ENCODE measurements at places on chromosomes 5 and 9.

DNA sequence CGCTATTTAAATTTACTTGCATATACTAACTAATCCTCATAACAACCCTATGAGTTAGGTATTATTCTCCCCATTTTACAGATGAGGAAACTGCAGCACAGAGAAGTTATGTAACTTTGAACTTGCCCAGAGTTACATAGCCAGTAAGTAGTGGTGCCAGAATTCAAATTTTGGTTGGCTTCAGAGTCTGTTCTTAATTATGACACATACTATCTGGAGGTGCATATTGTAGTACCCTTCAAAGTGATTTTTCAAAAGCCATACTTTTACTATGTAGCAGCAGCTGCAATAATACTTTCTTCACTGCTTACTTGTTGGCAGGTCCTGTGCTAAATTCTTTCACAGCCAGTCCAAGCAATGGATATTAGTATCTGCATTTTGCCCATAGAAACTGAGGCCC, 16.4 kb downstream of the MAN2A1 start:
- no peak overlapping the region for H3K27ac ChIP-seq
- H3K36me3 ChIP-seq = no peaks in the 10 kb centered on the region
- no peak overlapping the region for H3K4me3 ChIP-seq
- no peak for DNase-seq
- H3K4me1 ChIP-seq = peaks cover 83% of the 10 kb centered on the region

DNA sequence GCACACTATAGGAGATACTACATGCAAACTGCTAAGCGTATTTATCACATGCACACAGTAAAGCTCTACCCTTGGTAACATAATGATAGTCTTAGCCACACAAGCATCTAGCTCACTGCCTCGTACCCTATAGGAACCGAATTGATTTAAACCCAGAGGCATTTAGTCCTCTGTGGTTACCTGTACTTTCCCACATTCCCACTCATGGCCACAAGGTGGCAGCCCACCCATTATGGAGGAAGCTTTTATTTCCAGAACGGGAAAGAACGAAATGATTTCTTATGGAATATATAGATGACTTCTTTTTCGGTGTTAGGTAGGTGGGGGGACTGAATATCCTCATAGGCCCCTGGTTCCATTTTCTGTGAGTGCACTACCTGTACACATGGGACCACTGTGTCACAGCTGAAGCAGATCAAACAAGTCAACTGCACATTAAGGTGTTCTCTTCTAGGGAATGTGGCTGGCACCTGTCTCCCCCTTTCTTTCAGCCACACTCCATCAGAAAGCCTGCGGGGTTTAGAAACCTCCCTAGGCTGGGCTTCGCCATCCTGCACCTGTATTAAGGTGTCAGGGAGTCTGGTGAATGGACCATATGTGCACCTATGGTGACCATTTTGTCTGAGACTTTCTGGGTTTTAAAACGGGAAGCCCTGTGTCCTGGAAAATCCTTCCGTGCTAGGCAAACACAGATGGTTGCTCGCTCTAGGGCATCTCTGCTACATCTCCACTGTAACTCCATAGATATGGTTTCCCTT, 313.2 kb downstream of the SLIT3 start:
- no peaks in the 10 kb centered on the region for H3K27me3 ChIP-seq
- H3K4me1 ChIP-seq = no peaks in the 10 kb centered on the region
- peak; percentile 19 for DNase-seq
- H3K4me3 ChIP-seq = no peak overlapping the region

DNA sequence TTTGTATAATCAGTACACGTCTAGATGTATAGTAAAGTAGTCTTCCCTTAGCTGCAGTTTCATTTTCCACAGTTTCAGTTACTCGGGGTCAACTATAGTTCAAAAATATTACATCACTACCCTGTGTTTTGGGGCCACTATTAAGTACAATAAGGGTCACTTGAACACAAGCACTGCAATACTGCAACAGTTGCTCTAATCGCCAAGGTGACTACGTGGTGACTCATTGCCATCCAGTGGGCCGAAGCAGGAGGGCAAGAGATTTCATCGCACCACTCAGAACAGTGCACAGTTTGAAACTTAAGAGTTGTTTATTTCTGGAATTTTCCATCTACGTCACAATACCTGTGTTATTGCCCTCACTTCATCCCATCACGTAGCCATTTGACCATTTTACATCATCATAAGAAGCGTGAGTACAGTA, at the start of gene ARL14EPL:
TSS of gene ARL14EPL (plus strand) at position 379 of the 424 bp plus-strand sequence. CDS start 18,994 bp downstream, outside the sequence.
- H3K27ac ChIP-seq = no peak within 1 kb of the TSS
- no peaks in the 10 kb centered on the region for H3K27me3 ChIP-seq
- no peak for DNase-seq
- H3K4me3 ChIP-seq = no peak within 1 kb of the TSS

DNA sequence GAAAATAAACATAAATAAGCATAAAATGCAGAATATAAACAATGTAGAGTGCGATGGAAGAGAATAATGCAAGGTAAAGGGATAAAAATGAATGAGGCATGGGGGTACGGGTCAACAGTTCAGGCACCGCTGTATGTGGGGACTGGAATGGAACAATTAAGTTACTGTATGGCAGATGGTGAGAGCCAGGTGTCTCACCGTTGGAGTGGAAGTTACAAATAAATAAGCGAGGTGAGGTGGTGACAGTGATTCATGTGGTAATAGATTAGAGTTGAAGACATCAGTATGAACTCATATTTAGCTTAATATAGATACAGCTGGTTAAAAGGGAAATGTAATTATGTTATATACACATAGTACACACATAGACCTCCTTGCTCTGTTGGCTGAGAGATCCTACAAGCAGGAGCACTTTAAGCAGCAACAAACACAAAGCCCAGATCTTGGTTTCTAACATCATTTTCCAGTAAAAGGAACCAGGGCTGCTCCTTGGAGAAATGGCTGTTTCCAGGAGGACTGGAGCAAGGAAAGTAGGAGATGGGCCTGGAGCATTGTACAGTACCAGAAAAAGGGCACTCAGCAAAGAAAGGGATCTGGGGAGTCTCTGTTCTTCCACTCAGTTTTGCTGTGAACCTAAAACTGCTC, 2.4 kb upstream of the OMD start:
- no peaks in the 10 kb centered on the region for H3K36me3 ChIP-seq
- H3K4me3 ChIP-seq = no peak overlapping the region
- no peaks in the 10 kb centered on the region for H3K27me3 ChIP-seq
- no peak for DNase-seq

DNA sequence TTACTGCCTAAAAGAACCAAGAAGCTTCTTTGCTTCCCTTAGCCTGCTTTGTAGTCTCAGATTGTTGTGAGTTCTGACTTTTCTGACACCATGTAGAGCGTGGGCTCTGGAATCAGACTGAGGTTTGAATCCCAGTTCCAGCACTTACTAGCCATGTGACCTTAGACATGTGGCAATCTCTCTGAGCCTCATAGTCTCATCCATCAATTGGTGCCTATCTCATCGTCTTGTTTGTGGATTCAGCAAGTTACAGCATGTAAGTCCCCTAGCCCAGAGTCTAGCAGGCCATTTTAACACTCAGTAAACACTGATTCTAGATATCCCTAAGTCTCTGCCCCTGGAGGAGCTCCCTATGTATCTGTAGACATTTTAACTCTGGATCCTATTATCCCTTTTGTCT, 94.7 kb downstream of the ANGPTL2 start:
- no peak for DNase-seq
- H3K27me3 ChIP-seq = no peaks in the 10 kb centered on the region
- no peak overlapping the region for H3K4me3 ChIP-seq
- no peak overlapping the region for H3K27ac ChIP-seq
- H3K4me1 ChIP-seq = no peaks in the 10 kb centered on the region

- H3K27me3 ChIP-seq = no peaks in the 10 kb centered on the region
- H3K4me3 ChIP-seq = no peak overlapping the region
- H3K4me1 ChIP-seq = no peaks in the 10 kb centered on the region
- no peak overlapping the region for H3K27ac ChIP-seq
- DNase-seq = no peak
- H3K36me3 ChIP-seq = no peaks in the 10 kb centered on the region
Measured at GRCh38 chr5:107072440-107072839, 598.3 kb downstream of the EFNA5 start.

GRCh38 chr9:124392871-124393460, 22.3 kb downstream of the PSMB7 start:
- H3K36me3 ChIP-seq = peaks cover 17% of the 10 kb centered on the region
- no peak overlapping the region for H3K4me3 ChIP-seq
- DNase-seq = no peak
- H3K27me3 ChIP-seq = no peaks in the 10 kb centered on the region
- H3K27ac ChIP-seq = no peak overlapping the region
- H3K4me1 ChIP-seq = peaks cover 26% of the 10 kb centered on the region

GRCh38 chr9:87336914-87337333, 160.7 kb upstream of the DAPK1 start:
- H3K27me3 ChIP-seq = peaks cover 3% of the 10 kb centered on the region
- H3K4me1 ChIP-seq = peaks cover 7% of the 10 kb centered on the region
- H3K36me3 ChIP-seq = no peaks in the 10 kb centered on the region
- no peak overlapping the region for H3K4me3 ChIP-seq
- H3K27ac ChIP-seq = no peak overlapping the region
- peak; percentile 3 for DNase-seq

- no peaks in the 10 kb centered on the region for H3K4me1 ChIP-seq
- H3K36me3 ChIP-seq = no peaks in the 10 kb centered on the region
- H3K27ac ChIP-seq = no peak overlapping the region
- no peak overlapping the region for H3K4me3 ChIP-seq
- H3K27me3 ChIP-seq = no peaks in the 10 kb centered on the region
Measured at GRCh38 chr5:4563400-4563799, 576.7 kb upstream of the ADAMTS16 start.

DNA sequence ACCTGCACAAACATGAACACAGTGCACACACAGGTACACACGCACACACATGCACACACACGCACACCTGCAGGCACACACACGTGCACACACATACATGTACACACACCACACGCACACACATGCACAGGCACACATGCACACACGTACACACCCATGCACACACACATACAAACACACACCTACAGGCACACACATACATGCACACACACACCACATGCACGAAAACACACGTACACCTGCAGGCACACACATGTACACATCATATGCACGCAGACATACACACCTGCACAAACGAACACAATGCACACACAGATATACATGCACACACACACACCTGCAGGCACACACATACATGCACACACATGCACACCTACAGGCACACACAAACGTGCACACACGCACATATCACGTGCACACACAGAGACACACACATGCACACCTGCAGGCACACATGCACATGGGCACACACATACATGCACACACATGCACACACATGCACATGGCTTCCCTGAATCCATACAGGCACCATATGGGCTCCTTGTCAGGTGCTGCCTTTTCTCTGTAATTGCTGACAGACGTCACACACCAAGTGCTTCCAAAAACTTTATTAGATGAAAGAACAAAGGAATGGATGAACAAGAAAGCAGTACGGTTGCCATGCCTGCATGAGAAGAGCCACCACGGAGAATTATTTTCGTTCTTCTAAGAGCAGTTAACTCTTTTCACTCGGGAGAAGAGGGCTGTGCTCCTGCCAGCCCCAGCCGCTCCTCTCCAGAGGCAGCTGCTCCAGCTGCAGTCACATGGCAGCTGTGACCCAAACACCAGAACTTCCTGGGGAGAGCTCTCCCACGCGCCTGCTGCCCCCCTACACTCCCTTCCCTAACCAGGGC, 57.2 kb downstream of the EXD3 start:
- DNase-seq = no peak
- no peaks in the 10 kb centered on the region for H3K4me1 ChIP-seq

DNA sequence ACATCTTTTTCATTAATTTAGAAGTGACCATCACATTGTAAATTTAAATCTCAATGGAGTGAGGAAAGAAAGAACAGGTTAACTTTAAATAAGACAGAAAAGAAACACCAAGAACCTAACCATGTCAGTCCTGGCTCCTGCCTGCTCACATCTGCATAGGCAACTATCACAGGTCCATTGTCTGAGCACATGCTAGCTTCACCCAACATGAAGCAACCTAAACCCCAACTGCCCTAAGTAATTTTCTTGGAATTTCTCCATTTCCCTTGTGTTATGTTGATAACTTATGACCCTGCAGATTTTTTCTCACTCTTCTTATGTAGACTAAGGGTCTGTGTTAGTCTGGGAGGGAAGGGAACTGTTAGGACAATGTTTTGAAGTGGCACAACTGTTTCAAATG, 2205.8 kb upstream of the ACO1 start:
- no peaks in the 10 kb centered on the region for H3K27me3 ChIP-seq
- H3K27ac ChIP-seq = no peak overlapping the region
- DNase-seq = no peak
- H3K36me3 ChIP-seq = no peaks in the 10 kb centered on the region

GRCh38 chr9:81382281-81382680, 307.1 kb downstream of the TLE1 start:
- H3K4me1 ChIP-seq = no peaks in the 10 kb centered on the region
- H3K4me3 ChIP-seq = no peak overlapping the region
- no peak overlapping the region for H3K27ac ChIP-seq
- H3K27me3 ChIP-seq = no peaks in the 10 kb centered on the region

DNA sequence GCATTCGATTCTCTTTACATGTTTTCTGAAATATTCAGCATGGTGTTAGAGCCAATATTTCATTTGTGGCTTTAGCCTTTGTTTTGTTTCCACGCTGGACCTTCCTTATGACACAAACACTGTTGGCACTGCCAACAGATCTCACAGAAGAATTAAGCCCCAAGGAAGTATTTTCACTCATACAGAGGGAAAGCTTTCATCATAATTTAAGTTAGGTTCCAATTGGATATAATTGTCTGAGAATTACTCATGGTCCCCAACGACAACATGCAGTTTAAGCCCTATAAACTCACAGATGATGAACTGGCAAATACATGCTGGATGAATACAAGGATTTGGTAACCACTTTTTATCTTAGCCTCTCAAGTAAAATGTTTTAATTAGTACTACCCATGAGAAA, 259.5 kb downstream of the EBF1 start:
- H3K27ac ChIP-seq = no peak overlapping the region
- no peak for DNase-seq
- H3K36me3 ChIP-seq = no peaks in the 10 kb centered on the region
- H3K27me3 ChIP-seq = peaks cover 3% of the 10 kb centered on the region
- H3K4me3 ChIP-seq = no peak overlapping the region

GRCh38 chr5:2187156-2187555, 304.4 kb upstream of the IRX4 start:
- no peak for DNase-seq
- H3K27ac ChIP-seq = no peak overlapping the region
- no peak overlapping the region for H3K4me3 ChIP-seq
- no peaks in the 10 kb centered on the region for H3K36me3 ChIP-seq
- no peaks in the 10 kb centered on the region for H3K27me3 ChIP-seq
- no peaks in the 10 kb centered on the region for H3K4me1 ChIP-seq

GRCh38 chr5:132001647-132002561, 9.6 kb downstream of the ACSL6 start:
- DNase-seq = no peak
- no peaks in the 10 kb centered on the region for H3K27me3 ChIP-seq
- H3K36me3 ChIP-seq = no peaks in the 10 kb centered on the region
- H3K4me1 ChIP-seq = peaks cover 66% of the 10 kb centered on the region
- H3K4me3 ChIP-seq = no peak overlapping the region

DNA sequence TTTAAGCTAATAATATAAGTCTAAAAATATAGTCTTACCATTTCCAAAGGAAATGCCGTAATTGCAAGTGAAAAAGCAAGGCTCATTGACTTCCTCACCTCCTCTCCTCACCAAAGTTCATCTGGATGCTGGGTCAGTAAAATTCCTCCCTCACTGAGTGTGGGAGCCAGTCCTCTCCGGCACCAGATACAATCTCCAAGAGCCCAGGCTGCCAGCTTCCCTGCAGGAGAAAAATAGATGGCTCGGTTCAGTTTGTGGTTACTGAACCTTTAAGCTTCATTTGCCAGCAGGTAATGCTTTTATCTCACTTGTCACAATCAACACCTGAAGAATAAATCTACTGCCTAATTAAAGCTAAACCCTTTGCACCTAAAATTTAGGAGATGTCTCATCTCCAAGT, 115.3 kb upstream of the VLDLR start:
- DNase-seq = no peak
- H3K27ac ChIP-seq = no peak overlapping the region
- H3K4me3 ChIP-seq = no peak overlapping the region
- H3K27me3 ChIP-seq = no peaks in the 10 kb centered on the region
- H3K4me1 ChIP-seq = no peaks in the 10 kb centered on the region
- H3K36me3 ChIP-seq = no peaks in the 10 kb centered on the region

All from CD4-positive, alpha-beta memory T cell (primary cell).